Brain pericyte (primary cell): ENCODE measurements at places on chromosomes 2 and 18.

DNA sequence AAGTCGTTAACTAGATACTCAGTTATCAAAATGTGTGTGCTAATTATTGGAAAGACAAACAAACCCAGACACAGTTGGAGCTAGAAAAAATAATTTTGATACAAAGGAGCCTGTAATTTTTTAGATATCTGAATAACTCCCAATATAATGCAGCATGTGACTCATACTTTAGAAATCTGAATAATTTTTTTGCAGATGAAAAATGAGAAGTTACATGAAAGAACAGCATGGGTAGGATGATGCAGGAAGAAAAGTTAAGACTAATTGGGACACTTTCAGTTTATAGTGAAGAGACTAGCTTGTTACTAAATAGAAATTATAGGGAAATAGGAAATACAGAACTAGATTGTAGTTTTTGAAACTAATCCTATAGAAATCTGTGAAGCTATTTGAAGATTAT, 945.8 kb downstream of the CBLN2 start:
- DNase-seq = no peak

DNA sequence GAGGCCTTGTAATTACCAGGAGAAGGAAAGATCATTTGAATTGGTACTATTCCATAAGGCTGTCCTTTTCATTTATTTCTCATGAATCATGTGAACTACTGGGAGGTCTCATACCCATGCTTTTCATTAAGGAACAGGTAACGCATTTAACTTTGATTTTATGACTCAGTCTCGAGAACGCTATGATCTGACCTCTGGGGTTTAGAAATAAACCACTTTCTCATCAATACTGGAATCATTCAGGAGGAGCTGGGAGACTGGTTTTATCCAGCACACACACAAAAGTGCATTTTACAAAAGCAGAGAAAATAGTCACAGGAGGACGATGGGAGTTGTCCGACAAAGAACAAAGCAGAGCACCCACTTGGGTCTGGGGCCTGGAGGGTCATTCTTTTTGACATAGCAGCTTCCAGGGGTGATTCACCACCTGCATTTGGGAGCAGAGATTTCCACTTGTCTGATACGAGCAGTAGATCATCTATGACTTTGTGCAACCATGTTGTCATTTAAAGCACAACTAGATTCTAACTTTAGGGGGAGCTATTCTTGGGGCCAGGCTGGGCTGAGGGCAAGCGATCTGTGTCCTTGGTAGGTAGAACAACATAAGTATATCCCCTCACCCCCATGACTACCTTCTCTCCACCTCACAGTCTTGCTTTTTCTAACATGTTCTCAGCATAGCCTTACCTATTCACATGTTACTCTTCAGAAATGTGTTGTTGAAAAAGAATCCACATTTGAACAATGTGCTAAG, 95.9 kb upstream of the SCG2 start:
- no peak for DNase-seq

DNA sequence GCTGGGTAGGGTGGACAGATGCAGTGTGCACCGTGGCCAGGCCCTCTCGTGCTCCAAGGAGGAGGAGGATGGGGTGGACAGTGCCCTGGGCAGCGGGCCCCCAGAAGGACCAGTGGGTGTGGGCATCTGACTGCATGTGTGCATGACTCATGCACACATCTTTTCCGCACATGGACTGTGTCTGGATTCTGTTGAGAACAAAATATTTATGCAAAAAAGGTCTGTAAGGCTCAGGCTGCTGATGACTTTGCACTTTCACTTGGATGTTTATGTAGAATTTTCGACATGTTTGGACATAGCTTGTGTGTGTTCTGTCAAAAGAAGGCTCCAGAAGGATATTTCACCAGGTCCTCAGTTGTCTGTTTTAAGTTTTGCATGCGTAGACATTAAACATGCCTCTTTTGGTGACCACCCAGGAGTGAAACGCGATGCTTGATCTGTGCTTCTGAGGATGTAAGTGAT, 45.6 kb downstream of the MTCL1 start:
- peak; percentile 50 for DNase-seq

GRCh38 chr2:9703085-9703678, 72.4 kb upstream of the YWHAQ start:
- peak; percentile 55 for DNase-seq

DNA sequence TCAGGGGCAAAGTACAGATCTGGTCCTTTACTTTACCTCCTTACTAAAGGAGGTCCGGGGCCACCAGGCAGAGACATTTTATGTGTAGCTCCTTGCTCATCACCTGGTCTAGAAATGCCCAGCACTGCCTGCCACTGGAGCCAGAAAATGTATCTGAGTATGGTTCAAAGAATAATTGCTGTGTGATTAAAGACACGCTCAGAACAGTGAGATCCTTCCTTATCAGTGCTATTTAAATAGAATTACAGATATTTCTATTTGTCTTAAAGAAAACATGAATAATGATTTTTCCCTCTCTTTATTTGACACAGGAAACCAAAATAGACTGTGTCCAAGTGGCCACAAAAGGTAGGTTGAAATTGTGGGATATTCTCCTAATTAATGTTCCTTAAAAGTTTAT, 494.8 kb upstream of the RAB12 start:
- DNase-seq = no peak

DNA sequence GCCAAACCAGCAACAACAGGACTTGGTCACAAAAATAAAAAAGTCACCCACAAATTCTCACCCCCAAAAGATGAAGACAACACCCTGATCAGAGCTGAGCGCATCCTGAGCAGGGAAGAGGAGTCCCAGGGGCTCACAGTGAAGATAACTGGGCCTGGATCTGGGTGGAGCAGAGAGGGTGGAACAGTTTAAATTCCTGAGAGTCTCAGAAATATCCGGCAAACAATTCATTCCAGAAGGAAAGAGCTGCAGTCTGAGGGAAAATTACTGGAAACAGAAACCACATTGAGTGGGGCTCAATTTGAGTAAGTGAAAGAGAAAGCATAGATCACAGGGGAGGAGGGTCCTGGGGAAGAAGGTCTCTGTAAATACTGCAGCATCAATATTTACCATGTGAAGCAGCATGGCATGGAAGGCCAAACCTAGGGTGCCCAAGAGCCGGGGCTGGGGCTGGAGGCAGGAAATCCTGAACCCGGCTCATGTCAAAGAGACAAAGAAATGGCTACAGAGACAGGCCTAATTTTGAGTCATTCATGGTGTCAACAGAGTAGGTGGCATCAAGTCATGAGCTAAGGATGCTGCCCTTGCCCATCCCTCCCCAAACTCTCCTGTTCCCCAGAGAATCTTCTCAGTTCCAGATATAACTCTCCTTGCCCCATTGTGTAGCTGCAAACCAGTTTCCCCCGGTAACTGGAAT, 61.4 kb upstream of the ZBTB7C start:
- no peak for DNase-seq

DNA sequence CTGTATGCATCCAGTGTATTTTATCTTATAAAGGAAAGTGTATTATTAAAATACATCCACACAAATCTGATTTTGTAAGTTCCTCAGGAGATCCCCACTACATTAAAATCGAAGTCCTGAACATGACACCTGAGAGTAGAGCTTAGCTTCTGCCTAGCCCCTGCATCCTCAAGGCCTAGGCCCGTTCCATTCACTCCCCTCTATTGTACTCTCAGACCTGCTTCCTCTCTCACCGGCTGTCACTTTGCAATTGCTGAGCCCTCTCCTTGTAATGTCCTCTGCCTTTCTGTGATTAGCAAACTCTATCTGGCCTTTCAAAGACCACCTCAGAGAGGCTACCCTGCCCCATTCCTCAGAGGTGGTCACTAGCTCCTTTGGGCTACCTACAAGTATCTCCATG, 160.8 kb downstream of the FTCDNL1 start:
- no peak for DNase-seq

DNA sequence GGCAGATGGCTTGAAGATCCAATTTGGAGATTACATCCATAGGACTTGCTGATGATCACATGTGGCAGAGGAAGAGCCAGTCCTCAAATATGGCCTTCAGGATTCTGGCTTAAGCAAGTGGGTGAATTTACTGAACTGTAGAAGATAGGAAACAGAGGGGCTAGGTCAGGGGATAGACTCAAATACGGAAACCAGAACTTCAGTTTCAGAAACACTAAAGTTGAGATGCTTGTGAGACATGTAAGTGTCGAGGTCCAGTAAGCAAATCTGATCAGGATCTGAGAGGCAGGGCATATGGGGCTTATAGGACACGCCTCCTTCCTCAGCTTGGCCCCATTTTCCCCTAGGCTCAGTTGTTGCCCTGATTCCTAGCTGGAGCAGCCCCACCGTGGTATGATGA, 107.7 kb downstream of the LBH start:
- no peak for DNase-seq

DNA sequence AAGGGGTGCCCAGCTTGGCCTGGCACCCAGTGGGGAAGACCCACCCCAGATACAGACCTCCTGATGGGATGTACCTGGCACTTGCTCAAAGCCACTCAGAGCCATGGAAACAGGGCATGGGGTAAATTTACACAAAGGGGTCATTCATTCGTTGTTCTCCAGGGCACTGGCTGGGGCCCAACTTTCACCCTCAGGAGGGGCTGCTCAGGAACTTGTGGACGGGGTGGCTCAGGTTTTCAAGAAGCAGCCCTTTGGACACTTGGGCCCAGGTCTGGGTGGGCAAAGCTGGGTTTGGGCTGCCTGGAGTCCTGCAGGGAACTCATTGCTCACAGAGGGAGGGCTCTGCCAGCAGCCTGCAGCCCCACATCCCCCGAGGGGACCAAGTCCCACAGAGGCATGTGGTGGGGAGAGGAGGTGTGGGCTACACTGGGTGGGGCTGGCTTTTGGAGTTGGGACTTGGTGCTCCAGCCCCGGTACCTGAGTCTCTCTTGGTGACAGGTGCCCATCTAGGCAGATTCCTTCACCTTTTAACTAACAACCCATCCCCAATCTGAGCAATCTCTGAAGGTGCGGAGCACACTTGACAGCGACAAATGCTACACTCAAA, 172.3 kb downstream of the CELF4 start:
- no peak for DNase-seq

DNA sequence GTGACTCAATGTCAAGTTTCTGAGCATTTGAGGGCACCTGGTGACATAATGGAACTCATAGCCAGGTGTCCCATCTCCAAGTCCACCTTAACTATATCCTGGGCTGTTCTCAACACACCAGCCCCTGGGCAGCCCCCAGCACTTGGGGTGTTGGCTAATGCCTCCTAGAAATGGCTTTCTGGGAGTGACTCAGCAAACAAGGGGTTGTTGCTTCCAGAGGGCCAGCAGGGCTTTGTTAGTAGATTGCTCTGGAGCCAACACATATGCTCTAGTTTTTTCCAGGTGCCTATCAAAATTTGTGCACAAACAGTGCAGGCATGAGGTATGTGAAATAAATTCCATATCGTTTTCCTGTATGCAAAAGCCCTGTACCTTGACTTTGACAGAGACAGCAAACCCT, 448.4 kb downstream of the SLC4A3 start:
- DNase-seq = no peak

DNA sequence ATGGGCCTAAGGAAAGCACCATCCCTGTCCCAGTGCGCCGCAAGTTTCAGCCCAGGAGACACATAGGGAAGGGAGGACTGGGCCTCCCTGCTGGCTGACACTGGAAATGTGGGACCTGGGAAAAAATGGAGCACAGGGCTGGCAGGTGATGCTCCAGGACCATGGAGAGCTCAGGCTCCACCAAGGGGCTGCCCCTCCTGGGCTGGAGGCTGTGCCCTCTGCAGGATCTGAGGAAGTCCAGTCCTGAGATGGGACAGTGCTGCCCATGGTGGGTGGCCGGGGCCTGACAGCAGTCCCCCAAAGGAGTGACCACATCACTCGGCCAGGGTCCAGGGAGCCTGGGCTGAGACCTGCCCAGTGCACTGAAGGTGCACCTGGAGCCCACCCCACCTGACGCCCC, 108.6 kb upstream of the TEKT4 start:
- DNase-seq = no peak

GRCh38 chr2:15546297-15547098, 14.6 kb downstream of the NBAS start:
- no peak for DNase-seq

DNA sequence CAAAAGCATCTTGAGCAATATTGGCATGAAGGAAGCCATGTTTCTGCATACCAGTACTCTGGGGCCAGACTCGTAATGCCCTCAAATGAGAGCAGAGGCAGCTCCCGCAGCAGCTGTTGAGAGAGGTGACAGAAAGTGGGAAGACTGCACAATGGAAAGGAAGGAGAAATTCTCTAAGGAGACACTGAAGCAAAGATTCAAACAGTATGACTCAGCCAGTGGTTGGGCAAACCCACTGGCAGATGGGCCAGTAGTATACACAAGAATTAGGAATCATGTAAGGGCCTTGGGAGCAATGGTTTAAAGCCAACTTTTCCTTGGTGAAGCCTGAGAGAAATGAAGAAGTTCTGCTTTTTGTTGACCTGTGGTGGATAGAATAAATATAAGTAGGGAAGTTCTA, 2092.7 kb upstream of the PIK3C3 start:
- no peak for DNase-seq
